ENCODE measurements at places on chromosomes 5 and 9. TPM values are rescaled to one million over a fixed set of nuclear protein-coding genes. Genes with fewer than 3 reads are reported as not detected.

TCF7 gene
- 1.0 TPM for polyA plus RNA-seq

GRCh38 chr5:177496070-177496726 is 1.2 kb downstream of the PDLIM7 start:
- no peak for DNase-seq

DNA sequence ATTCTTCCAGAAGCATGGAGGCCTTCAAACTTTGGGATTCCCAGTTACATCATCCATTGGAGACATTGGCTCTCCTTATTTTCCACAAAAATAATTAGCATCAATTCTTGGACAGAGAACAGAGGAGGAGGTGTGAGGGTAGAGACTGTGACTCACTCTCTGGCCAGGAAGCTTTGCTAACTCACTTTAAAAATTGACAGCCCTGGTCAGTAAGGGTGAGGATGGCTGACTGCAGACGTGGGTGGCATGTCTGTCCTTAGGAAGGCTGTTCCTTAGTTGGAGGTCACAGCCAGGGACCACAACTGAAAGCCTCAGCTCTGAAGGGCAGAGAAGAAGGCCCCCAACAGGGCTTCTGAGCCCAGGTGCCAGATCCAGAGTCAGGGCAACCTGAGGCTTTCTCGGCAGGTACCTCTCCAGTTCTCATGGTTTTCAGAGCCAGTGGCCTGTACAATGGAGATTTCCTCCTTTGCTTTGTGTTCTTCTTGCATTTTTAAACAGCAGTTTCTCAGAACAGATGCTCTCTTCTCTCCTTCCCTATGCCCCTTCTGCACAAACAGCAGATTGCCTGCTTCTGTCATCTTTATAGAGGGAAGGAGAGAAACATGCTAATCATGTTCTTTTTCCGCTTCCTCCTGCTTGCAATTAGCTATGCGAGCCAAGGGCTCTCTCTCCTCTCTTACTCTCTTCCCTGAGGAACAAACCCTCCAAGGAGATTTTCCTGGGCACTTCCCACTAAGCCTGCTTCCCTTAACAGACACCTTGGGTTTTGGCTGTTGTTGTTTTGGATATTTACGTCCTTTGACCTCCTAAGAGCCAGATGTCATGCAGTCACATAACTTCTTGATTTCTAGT is 92.5 kb upstream of the ZNF366 start:
- DNase-seq = no peak

DNA sequence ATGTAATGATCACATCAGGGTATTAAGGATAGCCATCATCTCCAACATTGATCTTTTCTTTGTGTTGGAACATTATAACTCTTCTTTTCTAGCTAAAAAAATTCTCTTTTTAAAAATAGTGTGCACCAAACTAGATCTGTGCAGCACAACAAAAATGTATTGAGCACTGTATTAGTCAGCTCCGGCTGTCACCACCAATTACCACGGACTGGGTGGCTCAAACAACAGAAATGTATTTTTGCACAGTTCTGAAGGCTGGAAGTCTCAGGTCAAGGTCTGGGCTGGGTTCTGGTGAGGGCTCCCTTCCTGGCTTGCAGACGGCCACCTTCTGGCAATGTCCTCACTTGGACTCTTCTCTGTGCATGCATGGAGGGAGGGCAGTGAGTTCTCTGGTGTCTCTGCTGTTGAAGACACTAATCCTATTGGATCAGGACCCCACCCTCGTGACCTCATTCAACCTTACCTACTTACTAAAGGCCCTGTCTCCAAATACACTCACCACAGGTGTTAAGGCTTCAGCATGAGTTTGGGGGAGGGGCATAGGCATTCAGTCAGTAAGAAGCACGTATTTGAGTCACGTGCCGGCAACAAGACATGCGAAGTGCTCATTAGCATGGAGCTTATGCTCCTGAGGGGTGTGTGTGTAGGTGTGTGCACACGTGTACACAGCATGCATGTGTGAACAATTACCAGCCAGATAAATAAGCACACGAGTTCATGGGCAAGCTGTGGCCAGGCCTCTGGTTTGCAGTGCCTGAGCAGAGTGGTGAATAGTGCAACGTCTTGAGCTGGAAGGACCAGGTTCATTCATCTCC is 89.4 kb upstream of the SH3PXD2B start:
- no peak for DNase-seq

DNA sequence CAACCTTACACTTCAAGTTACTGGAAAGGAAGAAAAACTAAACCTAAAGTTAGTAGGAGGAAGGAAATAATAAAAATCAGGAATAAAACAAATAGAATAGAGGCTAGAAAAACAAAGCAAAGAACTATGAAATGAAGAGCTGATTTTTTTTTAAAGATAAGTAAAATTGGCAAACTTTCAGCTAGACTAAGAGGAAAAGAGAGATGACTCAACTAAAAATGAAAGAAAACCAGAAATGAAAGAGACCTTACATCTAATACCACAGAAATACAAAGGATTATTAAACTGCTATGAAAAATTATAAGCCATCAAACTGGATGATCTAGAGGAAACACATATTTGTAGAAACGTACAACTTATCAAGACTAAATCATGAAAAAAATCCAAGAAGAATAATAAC is 60.0 kb downstream of the PRRC1 start:
- no peak for DNase-seq

HRCT1 gene
- polyA plus RNA-seq = 13.9 TPM

- DNase-seq = no peak
Measured at GRCh38 chr9:121717141-121717991, 65.9 kb downstream of the DAB2IP start.

DNA sequence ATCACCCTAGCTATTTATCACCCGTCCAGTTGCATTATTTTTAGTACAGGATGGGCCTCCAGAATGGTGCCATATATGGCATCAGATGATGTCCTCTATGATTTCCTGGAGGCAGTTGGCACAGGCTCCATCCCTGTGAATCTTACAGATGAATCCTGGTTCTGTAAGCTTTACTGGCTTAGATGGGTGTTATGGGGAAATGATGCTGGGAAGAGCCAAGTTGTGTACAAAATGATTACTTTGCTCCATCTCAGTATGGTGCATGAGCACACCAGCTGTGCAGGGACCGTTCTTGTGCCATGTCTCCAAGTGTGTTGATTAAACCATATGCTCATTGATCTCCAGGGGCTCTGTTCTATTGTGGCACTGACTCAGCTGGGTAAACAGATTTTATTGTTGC is 755.7 kb downstream of the TLR4 start:
- DNase-seq = no peak

GRCh38 chr9:71790296-71790695 is 22.0 kb upstream of the CEMIP2 start:
- DNase-seq = no peak

LCN15 gene
- 1.0 TPM for polyA plus RNA-seq

GRCh38 chr9:71118324-71118723 is 3.1 kb downstream of the TRPM3 start:
- no peak for DNase-seq

DNA sequence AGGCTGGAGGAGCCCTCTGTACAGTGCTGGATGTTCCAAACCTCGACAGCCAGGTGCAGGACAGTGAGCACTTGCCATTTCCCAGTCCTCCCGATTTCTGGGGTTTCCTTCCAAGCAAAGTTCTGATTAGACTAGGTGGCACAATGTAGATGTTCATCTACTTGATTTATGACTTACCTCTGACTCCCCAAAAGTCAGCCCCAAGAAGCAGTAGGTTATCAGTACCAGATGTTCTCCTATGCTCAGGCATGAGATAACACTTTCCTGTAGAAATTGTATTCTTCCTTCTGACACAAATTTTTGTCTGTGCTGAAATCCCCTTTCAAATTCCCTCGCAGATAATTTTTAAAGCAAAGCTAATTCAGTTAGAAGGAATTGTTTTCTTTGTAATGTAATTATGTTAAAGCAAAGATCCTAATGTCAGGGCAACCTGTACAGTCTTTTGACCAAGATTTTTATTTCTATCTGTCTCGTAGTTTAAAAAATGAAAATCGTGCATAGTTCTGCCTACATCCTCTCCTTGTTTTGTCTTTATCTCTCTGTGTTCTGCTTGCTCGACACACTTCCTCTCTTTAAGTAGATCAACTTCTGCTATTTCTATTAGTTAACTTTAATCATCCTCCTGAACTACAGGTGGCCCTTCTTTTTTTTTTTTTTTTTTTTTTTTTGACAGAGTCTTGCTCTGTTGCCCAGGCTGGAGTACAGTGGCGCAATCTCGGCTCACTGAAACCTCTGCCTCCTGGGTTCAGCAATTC is 102.4 kb upstream of the PJA2 start:
- DNase-seq = no peak

NEUROG1 gene
- polyA plus RNA-seq = not detected

GRCh38 chr5:8961219-8961618 is 584.7 kb downstream of the SEMA5A start:
- no peak for DNase-seq

- no peak for DNase-seq
Measured at GRCh38 chr9:6632516-6633183, 12.9 kb downstream of the GLDC start.

DNA sequence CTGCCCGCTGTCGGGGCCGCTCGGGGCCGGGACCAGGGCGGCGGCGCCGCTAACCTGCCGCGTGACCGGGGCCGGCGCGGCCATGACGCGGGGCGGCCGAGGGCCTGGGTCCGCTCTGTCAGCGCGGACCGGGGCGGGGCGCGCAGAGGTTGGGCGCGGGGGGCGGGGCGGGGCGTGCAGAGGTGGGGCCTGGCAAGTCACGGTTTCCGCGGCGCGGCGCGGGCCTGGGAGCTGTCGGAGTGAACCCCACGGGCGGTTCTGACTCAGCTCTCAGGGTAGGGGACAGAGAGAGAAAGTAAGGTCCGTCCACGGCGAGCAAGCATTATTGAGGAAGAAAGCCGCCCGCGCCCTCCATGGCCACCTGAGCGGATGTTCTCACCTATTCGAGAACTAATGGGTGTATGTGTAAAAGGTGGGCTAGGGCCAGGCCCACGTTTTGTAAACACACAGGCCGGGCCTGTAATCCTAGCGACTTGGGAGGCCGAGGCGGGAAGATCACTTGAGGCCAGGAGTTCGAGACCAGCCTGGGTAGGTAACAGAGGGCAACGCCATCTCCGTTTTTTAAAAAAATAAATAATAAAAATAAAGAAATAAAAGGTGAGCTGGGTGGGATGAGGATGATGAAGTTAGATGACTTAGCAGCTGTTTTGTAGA is at the start of gene PRXL2C:
PRXL2C (minus strand) TSS at position 120 of the 654 bp plus-strand sequence; CDS start at position 84, 36 bp downstream.
- peak; percentile 90 for DNase-seq

DNA sequence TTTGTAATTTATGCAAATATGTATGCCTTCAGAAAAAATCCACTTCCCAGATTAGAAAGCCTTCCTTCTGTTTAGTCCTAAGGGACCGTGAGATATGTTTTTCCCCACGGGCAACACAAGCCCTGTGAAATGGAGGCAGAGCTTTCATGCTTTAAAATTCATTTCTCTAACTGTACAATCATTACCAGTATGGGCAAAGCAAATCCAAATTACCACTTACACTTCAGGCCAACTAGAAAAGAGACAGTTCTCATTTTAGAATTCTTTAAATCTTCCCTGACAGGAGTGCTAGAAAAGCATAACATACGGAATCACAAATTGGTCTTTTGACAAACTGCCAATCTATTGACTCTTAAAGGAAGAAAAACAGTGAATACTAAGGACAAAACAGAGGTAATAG is 20.5 kb upstream of the TNPO1 start:
- no peak for DNase-seq

BTNL3 gene
- polyA plus RNA-seq = not detected

DNA sequence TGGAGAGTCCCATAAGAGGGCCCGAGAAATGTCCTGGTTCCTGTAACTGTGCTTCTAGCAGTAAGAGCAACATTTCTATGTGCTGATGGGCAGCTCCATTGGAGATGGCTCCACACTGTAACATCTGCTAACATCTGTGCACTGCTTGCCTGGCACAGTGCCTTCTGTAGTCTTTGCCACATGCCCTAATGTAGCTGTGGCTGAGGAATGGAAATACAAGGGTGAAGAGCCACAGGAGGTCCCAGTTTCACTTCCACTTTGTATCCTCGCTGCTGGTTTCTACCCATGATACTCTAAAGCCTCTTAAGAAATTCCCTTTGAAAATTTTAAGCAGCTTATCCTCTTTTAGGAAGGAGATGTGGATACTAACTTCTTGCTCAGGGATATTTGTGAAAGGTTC is 97.4 kb downstream of the HOMER1 start:
- DNase-seq = no peak

PROB1 gene
- polyA plus RNA-seq = 28.5 TPM

GRCh38 chr5:126755593-126755992 is 21.3 kb upstream of the LMNB1 start:
- DNase-seq = no peak

NDOR1 gene
- 6.5 TPM for polyA plus RNA-seq

DNA sequence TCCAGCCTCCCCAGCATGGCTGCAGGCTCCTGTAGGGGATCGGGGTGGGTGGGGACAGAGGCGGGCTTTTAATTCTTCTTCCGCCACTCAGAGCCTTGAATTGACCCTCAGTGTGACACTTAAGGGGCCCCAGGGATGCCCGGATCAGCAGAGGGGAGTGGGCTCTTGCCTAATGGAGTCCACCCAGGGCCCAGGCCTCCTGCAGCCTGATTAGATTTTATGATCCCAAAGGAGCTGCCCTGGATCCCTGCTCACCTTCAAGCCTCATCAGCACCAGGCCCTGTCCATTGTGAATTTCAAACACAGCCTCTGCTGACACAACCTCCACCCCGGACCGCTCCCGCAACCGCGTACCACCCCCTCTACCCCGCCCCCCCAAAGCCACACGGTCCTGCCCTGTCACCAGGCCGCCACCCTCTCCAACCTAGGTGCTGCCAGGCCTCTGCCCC is 214.1 kb upstream of the IER5L start:
- DNase-seq = no peak

- DNase-seq = no peak
Measured at GRCh38 chr5:159489779-159490178, 159.5 kb upstream of the IL12B start.

DNA sequence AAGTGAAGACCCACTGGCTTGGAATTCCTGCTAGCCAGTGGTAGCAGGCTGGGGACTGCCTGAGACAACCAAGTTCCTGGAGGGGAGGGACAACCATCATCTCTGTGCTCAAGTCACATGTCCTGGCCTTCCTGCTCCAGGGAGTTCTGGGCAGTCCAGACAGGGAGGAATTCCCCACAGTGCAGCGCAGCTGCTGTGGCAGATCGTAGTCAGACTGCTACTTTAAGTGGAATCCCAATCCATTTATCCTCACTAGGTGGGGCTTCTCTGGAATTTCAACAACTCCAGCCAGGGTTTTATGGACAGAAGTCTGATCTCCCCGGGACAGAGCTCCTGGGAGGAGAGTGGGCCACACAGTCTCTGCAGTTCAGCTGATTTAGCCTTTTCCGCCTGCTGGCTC is 20.9 kb upstream of the OR5C1 start:
- no peak for DNase-seq

DNA sequence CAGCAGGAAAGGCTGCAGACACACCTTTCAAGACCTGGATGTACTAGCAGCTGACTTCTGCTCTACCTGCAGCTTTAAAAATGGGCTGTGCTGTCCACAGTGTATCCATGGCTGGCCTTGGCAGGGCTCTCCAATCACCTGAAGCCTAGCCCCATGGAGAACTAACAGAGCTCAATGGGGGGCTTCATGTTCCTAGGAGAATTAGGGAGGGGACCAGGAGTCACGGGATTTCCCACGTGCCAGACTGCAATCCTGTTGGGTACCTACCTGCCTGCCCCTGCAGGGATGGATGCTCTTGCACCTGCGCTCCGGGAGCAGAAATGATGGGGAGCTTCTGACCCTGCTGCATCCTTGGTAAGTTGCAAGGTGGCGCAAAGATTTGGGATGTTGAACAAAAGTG is 462.1 kb downstream of the ICE1 start:
- no peak for DNase-seq

Measured in heart right ventricle (tissue), 16 donors.